PC-9 (cell line): ENCODE measurements at places on chromosomes 3 and 15. TPM values are rescaled to one million over a fixed set of nuclear protein-coding genes. Genes with fewer than 3 reads are reported as not detected.

The SCG5 gene
- total RNA-seq = 0.39 TPM in 1 of 2 replicates, not detected in the other

The KNL1 gene
- 16.2 and 27.5 TPM in 2 replicates for total RNA-seq

The CLDN16 gene
- total RNA-seq = 0.20 and 0.46 TPM in 2 replicates

The WDR49 gene
- 0.28 TPM in 1 of 2 replicates, not detected in the other for total RNA-seq

The TRIM59 gene
- 14.4 and 23.3 TPM in 2 replicates for total RNA-seq

The A4GNT gene
- not detected in 2 replicates for total RNA-seq

The GABRG3 gene
- total RNA-seq = not detected in 2 replicates

The POPDC2 gene
- 3.0 and 3.5 TPM in 2 replicates for total RNA-seq

The UROC1 gene
- total RNA-seq = not detected in 2 replicates

The GMPS gene
- 116 and 139 TPM in 2 replicates for total RNA-seq

The TMIE gene
- total RNA-seq = 6.0 and 6.5 TPM in 2 replicates

The VILL gene
- 14.1 and 14.7 TPM in 2 replicates for total RNA-seq

The UTS2B gene
- total RNA-seq = 1.1 TPM in 2 replicates

The DUOXA2 gene
- total RNA-seq = not detected in 2 replicates

The MINDY4B gene
- total RNA-seq = not detected in 2 replicates

The CLEC3B gene
- not detected in 2 replicates for total RNA-seq

The UCN2 gene
- total RNA-seq = 2.8 and 4.2 TPM in 2 replicates

The MFGE8 gene
- total RNA-seq = 54.5 and 64.3 TPM in 2 replicates

The SV2B gene
- total RNA-seq = not detected in 2 replicates

The KNG1 gene
- not detected in 2 replicates for total RNA-seq

The TTLL13 gene
- total RNA-seq = 0.93 and 0.96 TPM in 2 replicates

The CDHR4 gene
- 2.0 and 3.5 TPM in 2 replicates for total RNA-seq

The NOX5 gene
- 0.85 and 1.5 TPM in 2 replicates for total RNA-seq

The TMEM212 gene
- not detected in 2 replicates for total RNA-seq

The ATP10A gene
- total RNA-seq = not detected in 2 replicates

The EDEM1 gene
- 53.5 and 55.9 TPM in 2 replicates for total RNA-seq

The ALPK3 gene
- total RNA-seq = 4.6 and 8.1 TPM in 2 replicates
